Stimulated activated CD4-positive, alpha-beta T cell treated with anti-CD3 and anti-CD28 coated beads, Interleukin-15, amount 100 ng/mL, for 1 hour (primary cell): ENCODE measurements at places on chromosomes 11 and 22.

GRCh38 chr11:28296426-28296825, 188.2 kb downstream of the METTL15 start:
- no peak for DNase-seq

DNA sequence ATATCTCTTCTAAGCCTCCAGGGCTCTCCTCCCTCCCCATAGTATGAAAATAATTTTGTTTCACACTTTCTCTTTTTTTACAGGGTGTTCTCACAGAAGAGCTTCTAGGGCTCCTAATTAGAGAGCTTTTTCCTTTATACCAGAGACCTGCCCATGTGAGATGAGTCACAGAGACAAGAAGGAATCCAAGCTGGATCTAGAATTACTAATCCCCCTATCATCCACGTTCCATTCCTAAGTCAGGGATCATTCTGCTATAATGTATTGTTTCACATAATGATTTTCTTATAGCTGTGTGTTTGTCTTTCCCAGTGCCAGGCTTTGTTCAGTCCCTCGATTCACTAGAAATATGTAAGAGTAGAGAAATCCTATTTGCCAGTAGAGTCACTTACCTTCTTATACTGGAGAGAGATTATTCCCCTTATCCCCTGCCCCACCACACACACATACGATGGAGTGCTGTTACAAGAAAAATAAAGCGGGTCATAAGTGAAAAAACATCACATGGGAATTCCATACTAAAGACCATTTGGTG, 778.3 kb upstream of the LRRC4C start:
- no peak for DNase-seq

GRCh38 chr11:119342023-119342300, 1.3 kb upstream of the C1QTNF5 start:
- DNase-seq = no peak

GRCh38 chr22:49107961-49108530, 719.6 kb downstream of the BRD1 start:
- no peak for DNase-seq
